ENCODE measurements at places on chromosomes 11 and 22. TPM values are rescaled to one million over a fixed set of nuclear protein-coding genes. Genes with fewer than 3 reads are reported as not detected.

DNA sequence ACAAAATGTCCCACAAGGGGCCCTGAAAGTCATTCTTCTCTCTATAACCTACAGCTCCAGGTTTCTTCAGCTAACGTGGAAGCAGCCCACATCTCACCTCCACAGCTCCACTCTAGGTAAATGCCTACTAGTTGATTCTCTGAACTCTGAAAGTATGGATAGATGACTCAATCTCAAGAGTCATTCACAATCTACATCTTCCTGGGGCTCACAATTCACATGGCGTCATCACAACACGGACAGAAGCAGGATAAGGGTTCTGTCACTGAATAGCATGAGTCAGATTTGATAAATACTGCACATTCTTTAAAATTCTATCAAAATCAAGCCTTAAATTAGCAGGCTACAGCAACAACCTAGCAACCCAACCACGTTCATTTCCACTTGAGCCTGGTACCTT lies 96.3 kb downstream of the PLEKHA7 start:
- no peak for DNase-seq

DNA sequence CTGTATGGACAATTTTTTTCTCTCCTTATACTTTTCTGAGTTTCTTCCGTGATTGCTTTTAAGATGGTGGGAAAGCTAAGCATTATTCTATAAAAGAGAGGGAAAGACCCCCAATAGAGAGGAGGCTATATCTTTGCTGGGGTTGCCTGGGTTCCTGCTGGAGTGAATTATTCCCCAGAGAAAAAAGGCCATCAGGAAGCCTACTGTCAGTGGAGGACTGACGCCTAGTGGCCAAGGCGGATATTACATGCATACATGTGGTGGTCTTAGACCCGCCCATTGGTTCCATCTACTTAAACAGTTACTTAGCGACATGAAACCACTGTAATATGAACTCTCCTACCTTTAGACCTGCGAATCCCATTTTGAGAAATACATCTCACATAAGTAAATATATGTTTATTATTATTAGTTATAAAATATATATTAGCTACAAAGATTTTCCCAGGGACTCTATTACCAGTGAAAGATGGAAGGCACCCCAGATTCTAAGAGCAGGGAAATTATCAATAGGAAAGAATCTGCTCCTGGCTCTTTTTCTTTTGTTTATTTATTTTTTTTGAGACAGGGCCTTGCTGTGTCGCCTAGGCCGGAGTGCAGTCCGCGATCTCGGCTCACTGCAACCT lies 15.7 kb upstream of the PGA3 start:
- peak; percentile 67 for DNase-seq

DNA sequence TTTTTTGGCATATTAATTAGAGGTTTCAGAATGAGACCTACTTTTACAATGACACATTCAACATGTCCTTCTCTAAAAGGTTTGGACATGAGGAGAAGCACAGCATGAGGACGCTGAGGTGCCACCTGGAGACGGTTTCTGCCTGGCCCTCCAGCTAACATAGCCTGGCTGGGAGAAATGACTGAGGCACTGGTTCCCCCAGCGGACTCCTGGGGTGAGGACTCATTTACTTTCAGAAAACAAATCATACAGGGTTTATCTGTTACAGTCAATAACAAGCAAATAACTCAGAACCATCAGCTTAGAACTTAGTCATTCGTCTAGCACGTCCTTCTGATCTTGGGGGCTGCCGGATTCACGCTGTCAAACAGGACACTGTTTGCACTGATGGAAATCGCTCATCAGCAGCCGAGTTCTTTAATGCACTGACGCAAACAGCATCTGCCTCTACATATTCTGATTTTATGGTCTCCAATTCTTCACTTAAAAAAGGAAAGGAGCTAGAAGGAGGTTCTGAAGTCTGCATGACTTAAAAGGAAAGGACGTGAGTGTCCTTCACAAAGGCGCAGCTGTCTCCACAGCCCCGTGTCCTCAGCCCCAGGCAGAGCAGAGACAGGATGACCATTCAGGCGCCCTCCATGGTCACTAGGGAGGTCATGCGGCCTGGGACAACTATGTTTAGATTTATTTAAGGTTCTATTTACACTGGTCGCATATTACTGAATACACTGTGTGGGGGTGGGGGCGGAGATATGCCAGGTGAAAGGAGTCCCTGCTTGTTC lies 44.2 kb downstream of the CERK start:
- no peak for DNase-seq

DNA sequence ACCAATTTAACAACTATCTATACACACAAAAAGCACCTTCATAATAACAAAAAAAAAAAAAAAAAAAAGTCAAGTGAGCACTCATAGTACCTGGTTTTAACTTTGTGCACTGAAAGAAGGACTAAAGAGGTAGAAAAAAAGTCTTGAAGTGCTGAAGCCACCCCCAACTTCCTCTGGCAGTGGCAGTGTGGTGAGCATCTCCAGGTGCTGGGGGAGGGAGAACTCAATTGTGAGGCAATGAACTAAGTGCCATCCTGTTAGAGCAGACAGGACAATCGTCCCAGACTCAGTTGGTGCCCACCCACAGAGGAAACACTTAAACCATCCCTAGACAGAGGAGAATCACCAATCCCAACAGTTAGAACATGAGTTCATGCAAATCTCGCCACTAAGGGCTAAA lies 22.7 kb upstream of the OR52M1 start:
- DNase-seq, result no peak

The HBG2 gene
- 2,061 TPM for polyA plus RNA-seq

GRCh38 chr11:2881076-2881980 lies 4.2 kb downstream of the CDKN1C start:
- DNase-seq, result no peak

DNA sequence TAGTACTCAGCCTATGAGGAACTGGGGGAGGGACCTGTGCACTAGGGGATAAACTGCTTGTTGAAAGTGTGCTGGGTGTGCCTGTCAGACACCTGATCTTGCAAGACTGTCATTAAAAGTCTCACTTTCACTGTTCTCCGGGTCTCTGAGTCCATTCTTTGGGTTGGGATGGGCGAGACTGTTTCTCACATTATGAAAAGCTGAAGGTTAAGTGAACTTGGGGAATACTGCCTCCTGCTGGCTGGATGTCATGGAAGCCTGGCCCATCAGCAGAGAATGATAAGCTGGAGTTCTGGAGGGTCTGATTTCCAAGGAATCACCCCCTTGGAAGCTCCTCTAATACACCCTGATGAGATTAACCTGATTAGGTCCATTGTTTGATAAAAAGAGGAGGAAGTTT lies 9.0 kb upstream of the VPREB1 start:
- peak; percentile 4 for DNase-seq

The MYO7A gene
- polyA plus RNA-seq, result 2.7 TPM

DNA sequence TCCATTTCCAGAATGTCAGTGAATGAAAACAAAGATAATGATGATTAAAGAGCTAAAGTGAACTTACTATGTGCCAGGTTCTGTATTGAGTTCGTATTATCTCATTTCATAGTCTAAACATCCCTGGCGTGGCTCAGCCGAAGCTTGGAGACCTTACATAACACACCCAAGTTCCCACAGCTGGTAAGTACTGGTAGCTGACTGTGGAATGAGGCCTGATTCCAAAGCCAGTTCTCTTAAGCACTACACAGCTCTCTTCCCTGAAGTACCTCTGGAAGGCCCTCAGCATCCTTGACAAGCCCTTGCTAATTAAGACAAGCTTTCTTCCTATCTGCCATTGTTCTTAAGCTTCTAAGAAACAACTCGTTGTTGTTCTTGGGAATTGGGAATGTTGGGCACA lies 28.6 kb upstream of the NCAM1 start:
- no peak for DNase-seq

DNA sequence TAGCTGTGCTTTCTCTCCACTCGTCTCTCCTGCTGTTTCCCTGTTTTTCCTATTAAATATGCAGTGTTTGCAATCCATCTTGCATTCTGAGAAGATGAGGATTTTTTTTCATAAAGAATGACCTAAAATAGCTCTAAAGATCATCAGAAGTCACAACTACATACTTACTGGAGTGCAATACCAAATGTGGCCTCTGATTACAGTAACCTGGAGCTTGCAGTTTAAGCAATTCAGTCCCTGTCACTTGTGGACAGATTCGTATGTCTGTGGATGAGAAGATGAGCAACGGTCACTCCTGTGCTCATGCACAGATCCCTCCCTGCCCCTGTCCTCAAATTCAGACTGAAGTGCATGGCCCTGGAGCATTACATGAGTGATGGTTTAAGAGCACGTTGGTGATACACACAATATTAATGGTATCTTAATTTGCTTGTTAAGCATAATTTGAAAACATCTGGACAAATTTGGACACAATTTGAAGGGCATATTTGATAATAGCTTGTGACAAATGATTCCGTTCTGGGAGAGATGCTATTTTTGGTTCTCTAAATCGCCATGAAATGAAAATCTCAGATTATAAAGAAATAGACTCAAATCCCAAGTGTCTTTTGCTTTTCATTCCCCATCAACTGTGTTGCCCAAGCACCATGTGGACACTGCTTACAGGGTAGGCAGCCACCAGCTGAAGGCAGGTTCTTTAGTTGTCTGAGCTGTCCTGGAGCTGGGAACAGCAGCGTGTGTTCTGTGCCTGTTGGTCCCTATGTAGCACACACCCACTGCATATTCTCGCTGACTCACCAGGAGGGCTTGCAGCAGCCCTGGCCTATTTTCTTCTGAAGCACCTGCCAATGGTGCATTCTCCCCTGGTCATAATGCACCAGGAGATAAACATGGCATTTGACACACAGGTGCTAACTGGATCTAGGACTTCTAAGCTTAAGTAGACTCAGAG lies 32.6 kb upstream of the PRAME start:
- no peak for DNase-seq

DNA sequence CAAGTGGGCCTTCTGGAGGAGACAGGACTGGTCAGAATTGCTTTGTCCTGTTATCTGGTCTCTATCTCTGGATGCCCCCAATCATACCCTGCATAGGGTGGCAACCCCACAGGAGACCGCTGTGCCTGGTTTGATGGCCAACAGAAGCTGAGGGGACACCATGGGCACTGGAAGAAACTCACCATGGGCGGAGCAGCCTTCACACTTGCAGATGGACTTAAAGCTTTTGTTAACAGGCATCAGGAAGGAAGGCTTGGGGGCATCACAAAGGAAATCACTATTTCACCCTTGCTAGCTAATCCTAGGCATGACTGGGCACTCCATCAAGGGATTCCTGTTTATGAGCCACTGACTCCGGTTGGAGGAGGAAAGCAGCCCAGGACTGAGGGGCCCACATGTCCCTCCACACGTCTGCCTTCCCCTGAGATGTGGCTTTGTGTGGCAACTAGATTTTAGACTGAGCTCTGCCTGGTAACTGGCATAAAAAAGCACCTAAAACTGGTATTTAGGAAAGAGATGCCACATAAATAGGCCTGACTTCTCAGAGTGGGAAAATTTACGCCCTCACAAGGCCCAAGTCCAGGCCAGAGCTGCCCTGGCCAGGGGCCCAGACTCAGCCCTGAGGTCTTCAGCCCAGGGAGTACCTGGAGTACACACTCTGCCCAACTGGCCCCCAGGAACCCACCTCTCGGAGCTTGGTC lies 57.0 kb upstream of the LYVE1 start:
- no peak for DNase-seq

DNA sequence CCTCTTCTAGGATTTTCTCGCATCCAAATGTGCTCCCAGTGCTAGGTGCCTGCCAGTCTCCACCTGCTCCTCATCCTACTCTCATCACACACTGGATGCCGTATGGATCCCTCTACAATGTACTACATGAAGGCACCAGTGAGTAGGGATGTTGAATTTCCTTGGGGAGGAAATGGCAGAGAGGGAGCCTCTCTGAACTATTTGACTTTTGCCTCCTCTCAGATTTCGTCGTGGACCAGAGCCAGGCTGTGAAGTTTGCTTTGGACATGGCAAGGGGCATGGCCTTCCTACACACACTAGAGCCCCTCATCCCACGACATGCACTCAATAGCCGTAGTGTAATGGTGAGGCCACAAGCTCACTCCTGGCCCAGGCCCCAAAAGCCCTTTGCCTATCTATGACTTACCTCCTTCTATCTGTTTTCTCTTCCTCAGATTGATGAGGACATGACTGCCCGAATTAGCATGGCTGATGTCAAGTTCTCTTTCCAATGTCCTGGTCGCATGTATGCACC lies 2.5 kb downstream of the TAF10 start:
- no peak for DNase-seq

The ASCL2 gene
- 4.5 TPM for polyA plus RNA-seq

DNA sequence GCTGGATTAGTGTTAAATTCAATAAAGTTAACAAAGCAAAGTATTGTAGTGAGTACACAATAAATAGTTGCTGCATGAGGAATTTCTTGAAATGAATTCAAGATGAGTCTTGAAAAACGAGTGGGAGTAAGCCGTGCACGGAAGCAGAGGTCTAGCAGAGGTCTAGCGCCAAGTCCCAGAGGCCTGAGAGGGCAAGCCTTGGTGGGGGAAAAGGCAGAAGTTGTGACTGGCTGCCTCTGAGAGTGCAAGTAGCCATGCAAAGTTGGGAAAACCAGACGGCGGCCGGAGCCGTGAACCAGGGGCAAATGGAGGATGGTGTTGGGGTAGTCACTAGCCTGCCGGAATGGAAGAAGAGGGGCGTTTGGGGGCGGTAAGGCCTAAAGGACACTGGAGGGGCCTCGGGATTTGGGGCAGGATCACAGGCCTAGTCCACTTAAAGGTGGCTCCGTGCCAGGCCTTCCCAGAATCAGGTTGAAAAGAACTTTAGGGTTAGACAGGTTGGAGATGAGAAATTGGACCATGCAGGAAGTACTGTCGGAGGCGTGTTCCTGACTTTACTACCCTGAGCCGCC lies 379 bp upstream of the SLC3A2 start:
- peak; percentile 84 for DNase-seq

GRCh38 chr11:12807621-12808020 lies 133.4 kb downstream of the TEAD1 start:
- no peak for DNase-seq

DNA sequence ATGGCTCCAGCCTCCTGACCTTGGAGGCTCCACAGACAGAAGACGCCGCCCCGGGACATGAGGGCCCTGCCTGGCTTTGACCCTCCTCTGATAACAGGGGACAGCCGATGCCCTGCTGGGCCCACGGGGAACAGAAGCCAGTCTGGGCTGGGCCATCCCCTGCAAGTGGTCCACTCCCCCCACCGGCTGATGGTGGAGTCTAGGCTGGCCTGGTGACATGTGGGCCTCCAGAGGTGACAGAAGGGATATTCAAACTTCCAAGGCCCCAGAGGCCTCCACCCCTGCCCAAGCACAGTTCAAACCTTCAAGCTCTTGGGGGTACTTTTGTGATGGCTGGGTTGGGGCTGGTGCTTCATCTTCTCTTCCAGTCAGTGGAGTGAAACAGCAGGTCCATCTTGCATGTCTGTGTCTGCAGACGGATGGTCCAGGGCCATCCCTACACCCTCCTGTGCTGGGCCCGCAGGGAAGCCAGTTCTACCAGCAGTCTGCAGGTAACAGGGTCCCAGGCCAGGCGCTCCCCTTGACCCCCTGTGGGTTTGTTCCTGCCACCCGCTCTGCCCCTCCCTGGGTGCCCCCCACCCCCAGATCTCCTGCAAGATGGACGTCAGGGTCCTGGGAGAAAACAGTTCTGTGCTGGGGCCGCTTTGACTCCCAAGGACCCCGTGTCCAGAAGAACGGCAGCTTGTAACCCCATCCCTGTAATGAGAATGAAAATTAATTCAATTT lies 929.9 kb downstream of the BRD1 start:
- no peak for DNase-seq

- no peak for DNase-seq
These were observed 38.2 kb upstream of the YWHAH start for GRCh38 chr22:31906086-31906485.

The APOL5 gene
- 0.10 TPM for polyA plus RNA-seq

- no peak for DNase-seq
These were observed 151.0 kb upstream of the B3GAT1 start for GRCh38 chr11:134562941-134563471.

- DNase-seq, result no peak
These were observed 2.4 kb upstream of the SYT8 start for GRCh38 chr11:1832211-1832919.

Measured in left renal cortex interstitium (tissue), 4 donors.